Hematopoietic multipotent progenitor cell treated with erythropoietin and hydrocortisone succinate and interleukin-3 and kit ligand, for 17 days (in vitro differentiated cells): ENCODE measurements at places on chromosomes 7 and 10.

DNA sequence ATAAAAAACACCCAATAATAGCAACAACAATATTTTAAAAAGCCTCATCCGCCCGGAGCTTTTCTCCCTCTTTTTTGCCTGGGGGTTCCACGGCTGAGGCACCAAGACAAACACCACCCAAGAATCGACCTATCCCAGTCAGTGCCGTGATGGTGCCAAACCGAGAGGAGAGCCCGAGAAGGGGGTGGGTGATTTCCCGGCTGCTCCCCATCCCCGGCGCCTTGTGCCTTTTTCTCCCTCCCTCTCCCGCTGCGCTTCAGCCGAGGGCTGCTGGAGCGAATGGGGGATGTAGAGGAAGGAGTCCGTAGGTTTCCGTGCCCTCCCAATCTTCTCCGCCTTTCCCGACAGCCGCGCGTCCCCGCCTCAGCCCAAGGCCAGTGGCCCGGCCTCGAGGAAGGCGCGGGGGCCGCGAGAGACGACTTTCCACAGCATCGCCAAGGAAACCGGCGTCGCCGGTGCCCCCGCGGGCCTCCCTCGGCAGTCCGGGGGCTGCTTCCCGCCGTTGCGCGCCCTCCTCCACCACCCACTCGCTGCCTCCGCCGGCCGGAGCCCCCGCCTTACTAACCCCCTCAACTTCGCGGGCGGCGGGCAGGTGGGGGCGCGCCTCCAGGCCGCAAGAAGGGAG is 1.3 kb downstream of the EGR2 start:
- DNase-seq = no peak

GRCh38 chr7:99601656-99602310 is 3.7 kb downstream of the TMEM225B start:
- no peak for DNase-seq

GRCh38 chr7:116741625-116742316 is 69.8 kb downstream of the MET start:
- DNase-seq = no peak

DNA sequence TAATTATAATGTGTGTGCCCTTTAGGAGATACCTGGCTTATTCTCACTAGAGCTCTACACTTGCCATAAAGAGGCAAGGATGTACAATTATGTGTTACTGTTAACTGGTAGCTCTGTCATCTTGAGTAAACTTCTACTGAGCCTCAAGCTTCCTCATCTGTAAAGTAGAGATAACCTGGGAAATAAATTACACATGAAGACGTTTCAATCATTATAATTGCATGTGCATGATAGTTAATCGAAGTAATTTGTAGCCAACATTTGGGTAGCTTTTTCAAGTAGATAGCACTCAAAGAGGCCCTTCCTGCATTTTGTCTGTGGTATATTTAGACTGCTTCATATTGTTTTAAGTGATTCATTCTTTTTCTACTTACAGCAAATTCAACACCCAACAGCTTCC is 2.4 kb downstream of the CCT6A start:
- DNase-seq = no peak

DNA sequence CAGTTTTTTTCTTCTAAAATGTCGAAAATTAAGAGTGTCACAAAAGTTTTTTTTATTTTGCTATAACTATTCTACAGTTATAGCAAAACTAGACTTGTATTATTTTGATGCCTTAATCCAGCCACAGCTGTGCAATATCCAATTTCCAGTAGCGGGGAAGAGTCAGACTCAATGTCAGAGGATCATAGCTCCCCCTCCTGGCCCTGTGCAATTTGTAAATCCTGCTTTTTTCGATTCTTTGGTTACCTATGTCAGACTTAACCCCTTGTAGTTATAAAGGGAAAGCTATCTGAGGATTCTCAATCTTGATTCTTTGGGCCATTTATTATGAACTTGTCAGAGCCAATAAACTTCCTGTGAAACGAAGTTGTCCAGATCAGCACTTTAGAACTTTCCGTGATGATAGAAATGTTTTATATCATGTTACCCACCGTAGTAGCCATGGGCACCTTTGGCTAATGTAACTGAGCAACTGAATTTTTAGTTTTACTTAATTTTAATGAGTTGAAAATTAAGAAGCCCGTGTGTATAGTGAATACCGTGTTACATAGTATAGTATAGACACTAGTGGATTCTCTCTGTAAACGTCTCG is 87.7 kb upstream of the PRKCQ start:
- DNase-seq = peak; percentile 24

- DNase-seq = no peak
These were observed 344.5 kb downstream of the RPS24 start for GRCh38 chr10:78378192-78378591.

GRCh38 chr7:66958538-66959350 is 36.6 kb downstream of the SBDS start:
- DNase-seq = no peak

DNA sequence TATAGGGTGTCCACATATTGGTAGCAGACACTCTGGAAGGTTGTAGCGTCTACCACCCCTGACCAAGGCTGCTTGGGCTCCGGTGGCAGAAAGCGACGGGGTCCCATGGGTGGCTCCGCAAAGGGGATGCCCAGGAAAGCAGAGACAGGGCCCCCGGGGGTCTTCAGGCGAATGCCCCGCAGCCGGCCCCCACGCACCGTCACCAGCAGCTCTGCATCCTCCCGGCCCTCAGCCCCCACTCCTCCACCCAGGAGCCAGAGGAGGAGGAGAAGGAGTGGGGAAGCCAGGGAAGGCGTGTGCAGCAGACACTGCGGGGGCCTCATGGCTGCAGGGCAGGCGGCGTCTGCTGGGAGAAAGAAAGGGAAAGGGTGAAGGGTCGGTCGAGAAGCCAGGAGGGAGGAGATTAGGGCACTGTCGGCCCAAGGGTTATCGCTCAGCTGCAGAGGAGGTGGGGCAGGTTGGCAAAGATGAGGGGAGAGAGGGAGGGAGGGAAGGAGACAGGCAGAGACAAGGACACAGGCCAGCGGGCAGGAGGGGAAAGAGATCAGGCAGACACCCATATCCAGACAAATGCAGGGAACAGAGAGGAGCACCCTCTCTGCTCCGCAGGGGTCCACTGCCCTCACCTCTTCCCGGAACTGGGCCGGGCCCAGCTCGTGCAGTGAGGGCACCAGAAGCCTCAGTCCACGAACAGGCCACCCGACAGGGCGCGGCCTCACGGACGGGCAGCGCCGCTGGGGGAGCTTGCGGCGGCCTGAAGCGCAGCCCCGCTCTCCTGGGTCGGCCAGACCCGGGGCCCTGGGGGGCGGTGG is 1.6 kb downstream of the ACHE start:
- DNase-seq = peak; percentile 88

DNA sequence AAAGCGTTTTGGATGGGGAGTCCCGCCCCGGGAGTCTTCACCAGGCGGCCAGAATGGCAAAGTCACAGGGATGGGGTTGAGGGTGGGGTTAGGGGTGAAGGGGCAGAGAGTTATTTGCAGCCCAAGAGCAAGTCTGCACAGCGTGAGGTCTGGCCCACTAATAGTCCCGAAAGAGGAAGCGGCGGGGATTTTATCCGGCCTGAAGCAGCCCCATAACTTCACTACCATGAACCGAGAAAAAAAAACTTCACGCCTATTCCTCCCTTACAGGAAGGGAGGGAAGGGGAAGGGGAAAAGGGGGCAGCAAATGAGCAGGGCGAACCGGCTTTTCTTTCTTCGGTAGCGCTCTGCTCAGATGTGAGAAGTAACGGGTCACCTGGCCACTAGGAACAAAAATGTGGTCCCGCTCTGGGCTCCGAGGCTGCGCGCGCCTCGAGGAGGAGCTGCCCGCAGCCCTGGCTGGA is 712 bp downstream of the ITPRIP start:
- peak; percentile 20 for DNase-seq

- DNase-seq = no peak
These were observed 21.5 kb upstream of the PDLIM1 start for GRCh38 chr10:95312257-95312656.

DNA sequence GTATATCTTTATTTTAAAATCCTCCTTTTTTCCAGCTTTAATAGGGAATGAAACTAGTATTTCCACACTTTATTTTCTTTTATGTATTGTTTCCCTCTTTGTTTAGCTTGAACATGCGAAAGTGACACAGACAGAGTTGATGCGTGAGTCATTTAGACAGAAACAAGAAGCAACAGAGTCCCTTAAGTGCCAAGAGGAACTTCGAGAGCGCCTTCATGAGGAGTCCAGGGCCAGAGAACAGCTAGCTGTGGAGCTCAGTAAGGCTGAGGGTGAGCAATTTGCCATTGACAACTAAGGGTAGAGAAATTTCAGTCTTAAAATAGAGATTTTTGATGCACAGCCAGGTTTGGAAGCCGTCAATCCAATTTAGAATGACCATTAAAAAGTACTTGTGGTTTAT is 73.1 kb downstream of the CYP51A1 start:
- DNase-seq = no peak

DNA sequence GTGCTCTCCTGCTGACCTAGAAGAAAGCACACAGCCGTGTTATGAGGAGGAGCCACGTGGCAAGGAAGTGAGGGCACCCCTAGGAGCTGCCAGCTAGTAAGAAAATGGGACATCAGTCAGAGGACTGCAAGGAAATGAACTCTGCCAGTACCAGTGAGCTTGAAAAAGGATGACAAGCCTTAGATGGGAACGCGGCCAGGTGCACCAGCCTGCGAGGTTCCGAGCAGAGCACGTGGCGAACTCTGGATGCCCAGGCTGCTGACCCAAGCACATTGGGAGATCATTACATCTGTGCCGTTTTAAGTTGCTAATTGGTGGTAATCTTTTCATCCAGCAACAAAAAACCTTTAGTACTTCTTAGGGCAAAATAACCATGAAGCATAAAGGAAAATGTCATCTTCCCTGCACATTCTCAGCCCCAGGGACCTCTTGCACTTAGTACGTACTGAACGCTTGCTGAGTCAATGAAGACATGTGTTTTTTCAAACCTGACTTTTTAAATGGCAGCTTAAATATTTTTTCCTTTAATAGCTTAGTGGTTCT is 69.4 kb downstream of the AMZ1 start:
- DNase-seq = peak; percentile 82

- DNase-seq = no peak
These were observed 56.9 kb downstream of the NEUROG3 start for GRCh38 chr10:69516316-69516715.

DNA sequence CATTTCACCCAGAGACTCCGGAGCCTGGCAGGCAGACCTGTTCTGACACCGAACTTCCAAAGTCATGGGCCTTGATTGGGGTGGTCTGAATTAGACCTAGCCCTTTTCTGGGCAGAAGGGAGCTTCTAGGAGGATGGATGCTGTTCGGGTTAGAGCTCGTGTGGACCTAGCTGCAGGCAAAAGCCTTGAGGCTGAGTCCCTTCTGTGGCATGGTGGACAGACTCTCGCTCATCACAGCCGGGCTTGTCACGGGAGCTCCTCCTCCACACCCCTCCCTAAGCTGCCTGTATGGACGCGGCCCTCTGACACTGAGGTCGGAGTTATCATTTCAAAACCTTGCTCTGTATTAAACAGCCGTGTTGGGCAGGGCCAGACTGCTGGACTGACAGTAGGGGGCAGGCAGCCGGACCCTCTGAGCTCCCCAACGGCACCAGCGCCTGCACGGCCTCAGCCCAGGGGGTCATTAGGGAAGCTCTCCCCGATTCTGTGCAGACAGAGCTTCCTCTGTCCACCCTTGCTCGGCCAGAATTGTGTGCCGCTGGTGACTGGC is 2.2 kb downstream of the IRF5 start:
- DNase-seq = no peak

DNA sequence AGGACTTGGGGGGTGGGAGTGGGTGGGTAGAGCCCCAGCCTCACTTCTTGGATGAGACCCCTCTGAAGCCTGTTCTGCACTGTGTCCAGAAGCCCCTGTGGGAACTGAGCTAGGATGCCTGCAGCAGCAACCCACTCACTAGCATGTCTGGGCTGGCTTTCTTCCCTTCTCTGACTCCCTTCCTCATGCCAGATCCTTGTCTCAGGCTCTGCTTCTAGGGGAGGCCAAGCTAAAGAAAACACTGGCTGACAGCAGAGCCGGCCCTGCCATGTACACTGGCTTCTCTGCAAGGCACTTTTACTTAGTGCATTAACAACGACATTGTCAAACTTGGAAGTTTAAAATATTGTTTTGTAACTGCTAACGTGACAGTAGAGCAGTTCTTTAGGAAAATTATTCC is 50.2 kb downstream of the ARHGAP22 start:
- DNase-seq = no peak

- DNase-seq = no peak
These were observed 353.4 kb downstream of the CCSER2 start for GRCh38 chr10:84681781-84682180.

DNA sequence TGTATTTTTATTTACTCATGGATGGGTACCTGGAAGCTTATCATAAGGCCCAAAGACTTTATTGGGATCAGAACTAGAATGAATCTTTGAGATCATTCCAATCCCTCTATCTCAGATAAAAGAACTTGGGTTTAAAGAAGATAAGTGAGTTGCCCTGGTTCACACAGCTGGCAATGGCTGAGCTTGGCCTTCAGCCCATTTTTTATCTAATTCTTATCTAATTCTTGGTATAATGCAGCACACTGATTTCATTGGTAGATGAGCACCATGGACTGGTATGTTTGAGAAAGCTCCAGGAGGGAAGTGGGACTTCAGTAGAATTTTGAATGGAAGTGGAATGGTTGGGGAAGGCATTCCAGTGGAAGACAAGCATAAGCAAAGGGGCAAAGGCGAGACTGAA is 558.9 kb downstream of the REEP3 start:
- DNase-seq = no peak

GRCh38 chr10:18233775-18234174 is 93.6 kb downstream of the CACNB2 start:
- DNase-seq = no peak

- DNase-seq = no peak
These were observed 3.1 kb upstream of the ETV1 start for GRCh38 chr7:13992596-13992964.

- no peak for DNase-seq
These were observed 142.6 kb downstream of the SLC25A13 start for GRCh38 chr7:96179341-96179740.

DNA sequence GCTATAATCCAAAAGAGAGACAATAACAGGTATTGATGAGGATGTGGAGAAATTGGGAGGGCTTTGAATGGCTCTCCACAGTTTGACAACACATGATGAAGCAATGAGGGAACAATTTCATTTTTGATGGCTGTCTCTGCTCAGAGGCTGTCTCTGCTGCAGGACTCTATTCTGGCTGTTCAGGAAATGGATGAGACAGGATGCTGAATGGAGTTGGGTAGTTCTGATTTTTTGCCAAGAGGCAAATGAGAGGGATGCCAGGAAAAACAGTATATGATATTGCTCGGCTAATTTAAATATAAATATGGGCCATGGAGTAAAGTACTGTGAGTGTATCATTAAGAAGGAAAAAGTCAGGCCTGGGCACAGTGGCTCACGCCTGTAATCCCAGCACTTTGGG is 16.8 kb downstream of the APBB1IP start:
- DNase-seq = no peak

GRCh38 chr7:155694851-155695250 is 50.4 kb downstream of the RBM33 start:
- no peak for DNase-seq

DNA sequence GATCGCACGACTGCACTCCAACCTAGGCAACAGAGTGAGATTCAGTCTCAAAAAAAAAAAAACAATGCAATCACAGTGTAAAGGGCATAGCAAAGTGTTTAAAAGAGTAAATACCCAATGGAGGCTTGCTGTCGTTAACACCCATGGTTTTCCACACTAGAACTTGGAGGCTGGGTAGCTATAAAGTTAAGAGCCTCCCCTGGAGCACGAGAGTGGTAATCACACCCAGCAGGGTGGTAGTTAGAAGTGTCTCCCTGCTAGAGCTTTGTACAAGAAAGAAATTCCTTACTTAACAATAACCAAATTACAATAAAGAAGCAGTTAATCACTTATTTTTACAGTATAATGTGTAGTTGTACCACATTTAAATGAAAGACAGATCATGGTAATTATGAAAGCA is 1078.9 kb downstream of the NRG3 start:
- DNase-seq = no peak

GRCh38 chr10:124704428-124705380 is 39.5 kb downstream of the FAM53B start:
- no peak for DNase-seq
